ENCODE measurements at places on chromosomes 5 and 9.

DNA sequence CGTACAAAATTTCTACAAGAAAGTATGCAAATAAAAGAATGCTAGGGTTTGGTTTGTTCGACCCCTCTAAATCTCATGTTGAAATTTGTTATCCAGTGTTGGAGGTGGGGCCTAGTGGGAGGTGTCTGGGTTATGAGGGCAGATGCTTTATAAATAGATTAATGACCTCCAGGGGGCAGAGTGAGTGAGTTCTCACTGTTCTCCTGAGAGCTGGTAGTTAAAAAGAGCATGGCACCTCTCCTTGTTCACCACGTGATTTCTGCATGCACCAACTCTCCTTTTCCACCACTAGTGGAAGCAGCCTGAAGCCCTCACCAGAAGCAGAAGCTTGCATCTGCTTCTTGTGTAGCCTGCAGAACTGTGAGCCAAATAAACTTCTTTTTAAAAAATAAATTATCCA lies 50.4 kb upstream of the FAM170A start:
- peak; percentile 12 for DNase-seq

DNA sequence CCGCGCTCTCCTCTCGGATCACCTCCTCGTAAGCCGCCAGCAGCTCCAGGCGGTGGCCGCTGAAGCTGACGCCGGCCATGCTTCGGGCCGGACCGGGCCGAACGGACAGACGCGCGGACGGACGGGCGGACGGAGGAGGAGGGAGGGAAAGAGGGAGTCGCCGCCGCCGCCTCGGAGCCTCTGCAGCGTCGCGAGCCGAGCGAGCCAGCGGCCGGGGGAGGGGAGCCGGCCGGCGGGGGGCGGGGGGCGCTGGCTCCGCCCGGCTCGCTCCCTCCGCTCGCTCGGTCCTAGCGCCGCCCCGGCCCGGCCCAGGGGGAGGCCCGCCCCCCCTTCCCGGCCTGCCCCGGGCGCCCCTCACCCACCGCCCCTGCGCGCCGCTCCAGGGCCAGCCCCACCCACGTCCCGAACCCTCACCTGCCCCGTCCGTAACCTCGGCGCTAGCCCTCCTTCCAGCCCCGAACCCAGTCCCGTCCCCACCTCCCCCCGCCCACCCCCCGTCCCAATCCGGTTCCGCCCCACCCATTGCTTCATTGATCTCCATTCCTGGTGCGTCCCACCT lies at the start of gene DBN1:
Gene DBN1 (minus strand): TSS at position 192 of the 559 bp plus-strand sequence. CDS start 113 bp downstream, at position 79.
- peak; percentile 32 for DNase-seq

DNA sequence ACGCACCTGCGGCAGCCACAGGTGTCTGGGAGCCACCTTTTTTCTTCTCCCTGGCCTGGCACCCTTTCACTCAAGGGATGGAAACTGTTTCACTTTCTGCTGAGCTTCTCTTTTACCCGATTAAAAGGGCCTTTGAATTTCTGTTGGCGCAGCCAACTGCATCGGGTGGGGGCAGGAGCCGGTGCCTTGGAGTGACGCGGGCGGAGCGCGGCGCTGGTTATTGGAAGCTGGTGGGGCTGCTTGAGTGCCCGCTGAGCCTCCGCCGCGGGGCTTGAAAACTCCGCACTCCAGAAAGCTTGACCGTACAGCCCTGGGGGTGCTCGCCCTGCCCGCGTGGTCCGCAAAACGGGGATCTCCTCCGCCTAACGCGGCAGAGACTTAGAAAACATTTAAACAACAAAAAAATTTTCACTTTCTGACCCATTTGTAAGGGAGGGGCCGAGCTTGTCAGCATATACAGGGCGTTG lies 52.0 kb upstream of the TJP2 start:
- peak; percentile 40 for DNase-seq

DNA sequence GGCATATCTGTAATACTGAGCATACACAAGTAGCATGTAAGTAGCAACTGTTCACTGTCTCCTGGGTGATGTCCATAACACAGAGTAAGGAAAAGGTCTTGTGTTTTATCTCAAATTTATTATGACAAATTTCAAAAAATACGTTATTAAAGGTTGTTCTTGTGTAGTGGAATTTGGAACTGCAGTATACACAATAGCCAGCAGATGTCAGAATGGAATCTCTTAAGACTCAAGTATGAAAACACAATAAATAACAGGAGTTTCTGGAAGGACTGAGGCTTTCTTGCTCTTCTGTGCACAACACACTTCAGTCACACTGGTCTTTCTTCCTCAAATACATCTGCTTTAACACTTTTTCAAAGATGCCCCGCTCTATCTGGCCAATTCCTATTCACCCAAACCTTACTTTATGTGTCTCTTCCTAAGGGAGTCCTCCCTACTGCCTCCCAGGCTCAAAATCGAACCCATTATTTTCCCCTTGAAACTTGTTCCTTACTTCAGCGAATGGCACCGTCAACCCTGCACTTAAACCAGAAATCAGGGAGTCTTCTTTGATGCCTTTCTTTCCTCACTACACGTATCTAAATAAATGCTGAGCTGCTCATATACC lies 6.5 kb upstream of the FBXO10 start:
- DNase-seq: no peak

- DNase-seq: no peak
Observed at GRCh38 chr5:6197427-6197826, 180.9 kb downstream of the MED10 start.

DNA sequence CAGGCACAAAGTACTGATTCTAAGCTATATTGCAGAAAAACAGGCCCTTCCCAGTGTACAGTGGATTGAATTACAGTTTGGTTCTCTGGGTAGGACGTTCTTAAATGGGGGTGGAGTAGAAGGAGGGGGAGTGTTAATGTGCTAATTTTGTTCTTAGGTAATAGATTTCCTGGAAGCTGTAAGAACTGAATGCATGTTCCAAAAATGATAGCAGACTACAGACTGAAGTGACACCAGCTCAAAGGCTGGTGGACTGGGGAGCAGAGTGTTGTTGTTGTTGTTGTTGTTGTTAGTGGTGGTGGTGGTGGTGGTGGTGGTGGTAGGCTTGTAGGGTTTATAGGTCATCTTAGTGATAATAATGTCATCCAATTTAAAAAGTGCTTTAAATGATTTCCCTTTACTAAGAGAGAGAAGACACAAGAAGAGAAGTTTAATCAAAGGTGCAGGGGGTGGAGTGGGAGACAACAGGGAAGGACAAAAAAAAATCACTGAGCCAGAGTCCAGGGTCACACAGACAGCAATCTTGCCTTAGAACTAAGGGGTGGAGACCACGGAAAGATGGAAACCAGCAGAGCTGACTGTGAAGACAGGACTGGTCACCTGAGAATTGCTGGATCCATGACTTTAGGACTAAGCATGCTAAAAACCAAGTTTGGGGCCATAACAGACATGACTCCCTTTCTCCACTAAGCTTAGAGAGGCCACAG lies 27.0 kb downstream of the TTLL11 start:
- no peak for DNase-seq

- no peak for DNase-seq
Observed at GRCh38 chr5:172687940-172688339, 46.9 kb downstream of the NEURL1B start.

GRCh38 chr5:89498699-89499098 lies 615.7 kb upstream of the MEF2C start:
- no peak for DNase-seq

DNA sequence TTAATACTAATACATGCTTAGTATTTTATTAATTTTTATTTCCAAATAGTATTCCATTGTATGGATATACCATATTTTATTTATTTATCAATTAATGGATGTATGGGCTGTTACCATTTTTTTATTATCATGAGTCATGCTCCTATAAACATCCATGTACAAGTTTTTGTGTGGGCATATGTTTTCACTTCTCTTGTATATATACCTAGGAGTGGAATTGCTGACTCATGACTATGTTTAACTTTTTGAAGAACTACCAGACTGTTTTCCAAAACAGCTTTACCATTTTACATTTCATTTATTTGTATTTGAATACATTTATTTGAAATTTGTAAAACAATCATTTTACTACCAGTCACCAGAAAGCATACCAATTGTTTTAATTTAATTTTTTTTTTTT lies 14.1 kb upstream of the LRRC19 start:
- no peak for DNase-seq

DNA sequence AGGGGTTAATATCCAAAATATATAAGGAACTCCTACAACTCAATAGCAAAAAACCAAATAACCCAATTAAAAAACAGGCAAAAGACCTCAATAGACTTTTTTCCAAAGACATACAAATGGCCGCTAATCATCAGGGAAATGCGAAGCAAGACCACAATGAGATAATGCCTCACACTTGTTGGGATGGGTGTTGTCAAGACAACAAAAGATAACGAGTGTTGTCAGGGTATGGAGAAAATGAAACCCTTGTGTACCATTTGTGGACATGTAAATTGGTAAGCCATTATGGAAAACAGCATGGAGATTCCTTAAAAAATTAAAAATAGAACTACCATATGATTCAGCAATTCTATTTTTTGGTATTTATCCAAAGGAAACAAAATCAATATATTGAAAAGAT lies 620.2 kb downstream of the ACTL7B start:
- DNase-seq: no peak

- no peak for DNase-seq
Observed at GRCh38 chr5:60161340-60161934, 267.9 kb upstream of the PDE4D start.

GRCh38 chr9:75909776-75910175 lies 19.3 kb downstream of the PCSK5 start:
- DNase-seq: no peak

GRCh38 chr5:116291271-116291670 lies 206.4 kb downstream of the COMMD10 start:
- DNase-seq: no peak

- DNase-seq: no peak
Observed at GRCh38 chr9:14692470-14693250, 572 bp downstream of the ZDHHC21 start.

DNA sequence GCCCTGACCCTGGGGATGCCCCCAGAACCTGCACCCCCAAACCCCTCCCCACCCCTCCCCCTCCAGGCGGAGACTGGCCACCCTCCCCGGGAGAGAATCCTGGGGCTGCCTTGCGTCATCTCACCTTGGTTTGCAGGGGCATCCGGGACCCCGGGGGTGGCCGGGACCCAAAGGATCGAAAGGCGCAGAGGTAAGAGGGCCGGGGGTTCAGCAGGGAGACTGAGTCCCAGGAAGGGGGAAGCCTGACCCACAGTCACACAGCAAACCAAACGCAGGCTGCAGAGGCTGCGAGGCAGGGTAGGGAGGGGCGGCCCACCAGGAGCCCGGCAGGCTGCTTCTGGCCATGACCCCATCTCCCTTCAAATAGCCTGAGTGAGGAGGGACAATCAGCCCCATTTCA lies 33.8 kb upstream of the ORM1 start:
- DNase-seq: peak; percentile 5

DNA sequence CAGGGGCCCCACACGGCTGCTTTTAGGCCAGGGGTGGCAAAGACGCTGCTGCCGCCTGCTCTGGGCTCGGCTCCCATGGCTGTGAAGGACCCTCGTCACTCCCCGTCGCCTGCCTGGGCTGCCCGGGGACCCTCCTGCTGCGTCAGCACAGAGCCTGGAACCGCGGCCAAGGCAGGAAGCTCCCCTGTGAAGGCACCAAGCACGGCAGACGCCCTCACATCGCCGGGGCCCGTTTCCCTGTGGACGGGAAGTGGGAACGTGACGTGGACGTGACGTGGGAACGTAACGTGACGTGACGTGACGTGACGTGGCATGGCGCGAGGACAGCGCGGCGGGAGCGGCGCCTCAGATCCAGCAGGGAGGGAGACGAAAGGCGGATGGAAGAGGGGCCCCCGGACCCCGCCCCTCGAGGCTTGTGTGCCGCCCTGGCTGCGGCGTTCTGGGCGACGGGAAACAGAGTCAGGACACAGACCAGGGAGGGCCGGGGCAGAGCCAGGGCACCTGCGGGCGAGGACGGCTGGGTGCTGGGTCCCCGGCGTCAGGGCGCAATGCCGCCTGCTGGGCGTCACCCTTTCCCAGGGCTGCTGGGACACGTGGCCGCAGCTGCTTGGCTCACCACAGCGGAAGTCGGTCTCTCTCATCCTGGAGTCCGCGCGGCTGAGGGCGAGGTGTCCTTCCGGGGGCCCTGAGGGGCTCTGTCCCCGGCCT lies 53.1 kb downstream of the MRPL36 start:
- no peak for DNase-seq

DNA sequence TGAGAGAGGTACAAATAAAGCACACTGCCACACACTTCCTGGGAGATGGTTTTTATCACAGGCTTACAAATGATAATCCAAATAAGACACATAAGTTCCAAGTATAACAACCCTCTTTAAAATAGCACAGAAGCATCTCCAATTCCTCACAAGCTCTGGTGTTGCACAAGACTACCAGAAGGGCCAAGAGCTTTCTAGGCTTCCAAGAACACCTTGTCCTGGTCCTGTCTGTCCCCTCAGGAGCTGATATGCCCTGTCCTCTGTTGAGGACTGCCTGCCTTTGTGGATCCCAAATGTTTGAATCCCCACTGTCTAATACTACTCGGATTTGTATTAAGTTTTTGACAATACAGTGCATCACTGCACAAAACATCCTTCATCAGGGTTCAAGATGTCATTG lies 110.1 kb downstream of the SPOCK1 start:
- DNase-seq: no peak

GRCh38 chr5:72372923-72373322 lies 52.8 kb downstream of the PTCD2 start:
- DNase-seq: no peak

- no peak for DNase-seq
Observed at GRCh38 chr9:89145097-89145496, 33.5 kb downstream of the SHC3 start.

DNA sequence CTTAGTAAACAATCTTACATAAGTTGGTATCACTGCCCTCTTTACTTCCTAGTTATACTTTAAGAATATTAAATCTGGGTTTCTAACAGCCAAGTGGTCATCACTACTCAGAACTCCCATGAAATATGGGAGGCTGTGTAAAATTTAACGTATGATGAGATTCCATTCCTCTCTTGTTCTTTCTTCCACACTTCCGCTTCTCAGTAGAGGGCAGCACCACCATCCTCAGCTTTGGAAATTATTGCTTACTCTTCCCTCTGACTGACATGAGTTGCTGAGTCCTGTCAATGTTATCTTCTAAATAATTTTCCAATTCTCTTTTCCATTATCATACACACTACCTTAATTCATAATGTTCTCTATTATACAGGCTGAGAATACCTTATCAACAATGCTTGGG lies 194.0 kb downstream of the RFX3 start:
- no peak for DNase-seq

DNA sequence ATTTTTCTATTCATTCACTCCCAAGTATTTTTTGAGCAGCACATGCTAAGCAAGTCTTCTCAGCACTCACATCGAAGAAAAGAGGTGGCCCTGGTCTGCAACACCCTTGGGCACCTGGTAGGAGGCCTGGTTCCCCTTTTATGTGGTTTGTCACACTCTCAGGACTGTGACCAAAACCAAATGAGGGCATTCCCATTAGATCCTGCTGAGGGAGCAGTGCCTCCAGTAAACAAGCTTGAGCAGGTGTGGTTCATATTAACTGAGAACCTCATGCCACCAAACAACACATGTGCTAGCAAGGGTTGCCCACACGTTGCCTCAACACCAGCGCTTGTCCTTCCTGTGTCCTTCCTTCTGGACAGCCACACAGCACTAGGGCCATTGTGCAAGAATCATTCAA lies 26.9 kb upstream of the SYK start:
- DNase-seq: no peak
